CD4-positive, alpha-beta T cell (primary cell): ENCODE measurements at places on chromosomes 1 and 21.

DNA sequence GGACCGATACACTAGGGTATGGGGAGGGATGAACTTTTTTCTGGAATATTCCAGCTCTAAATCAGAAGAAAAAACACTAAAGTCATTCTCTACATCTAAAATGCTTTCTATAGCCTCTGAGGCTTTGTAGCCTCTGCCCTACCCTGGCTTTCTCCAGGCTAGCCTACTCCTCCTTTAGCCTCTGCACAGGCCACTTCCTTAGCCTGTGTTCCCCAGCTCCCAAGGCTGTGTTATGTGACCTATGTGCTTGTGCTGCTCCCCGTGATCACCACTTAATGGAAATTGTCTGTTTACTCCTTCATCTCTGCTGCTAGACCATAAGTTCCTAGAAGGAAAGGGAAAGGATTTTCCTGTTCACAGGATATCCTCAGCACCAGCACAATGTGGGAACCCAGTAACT, 92.8 kb downstream of the SEC16B start:
- no peaks in the 10 kb centered on the region for H3K36me3 ChIP-seq
- H3K4me3 ChIP-seq = no peak overlapping the region
- no peaks in the 10 kb centered on the region for H3K27me3 ChIP-seq
- no peaks in the 10 kb centered on the region for H3K4me1 ChIP-seq
- H3K27ac ChIP-seq = no peak overlapping the region
- no peak for DNase-seq

DNA sequence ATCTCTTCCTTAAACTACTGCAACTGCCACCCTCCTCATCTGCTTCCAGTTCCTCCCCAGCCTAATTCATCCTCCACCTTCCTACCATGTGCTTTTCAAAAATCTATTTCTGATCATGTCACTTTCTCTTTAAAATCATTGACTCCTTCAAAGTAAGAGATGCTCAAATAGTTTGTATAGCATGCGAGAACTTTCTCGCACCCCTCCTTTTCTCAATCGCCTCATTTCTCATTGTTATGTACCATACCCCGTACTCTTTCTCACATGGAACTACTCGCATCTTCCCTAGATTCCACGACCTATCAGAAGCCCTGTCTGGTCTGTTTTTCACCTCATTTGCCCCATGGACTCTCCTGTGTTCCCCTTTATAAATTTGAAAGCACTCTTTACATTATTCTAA, 238.2 kb downstream of the NRIP1 start:
- no peak for DNase-seq
- H3K27me3 ChIP-seq = no peaks in the 10 kb centered on the region
- no peaks in the 10 kb centered on the region for H3K36me3 ChIP-seq
- no peak overlapping the region for H3K27ac ChIP-seq

- no peaks in the 10 kb centered on the region for H3K27me3 ChIP-seq
- H3K27ac ChIP-seq = no peak overlapping the region
Observed at GRCh38 chr21:34196996-34197395, 123.6 kb downstream of the MRPS6 start.

DNA sequence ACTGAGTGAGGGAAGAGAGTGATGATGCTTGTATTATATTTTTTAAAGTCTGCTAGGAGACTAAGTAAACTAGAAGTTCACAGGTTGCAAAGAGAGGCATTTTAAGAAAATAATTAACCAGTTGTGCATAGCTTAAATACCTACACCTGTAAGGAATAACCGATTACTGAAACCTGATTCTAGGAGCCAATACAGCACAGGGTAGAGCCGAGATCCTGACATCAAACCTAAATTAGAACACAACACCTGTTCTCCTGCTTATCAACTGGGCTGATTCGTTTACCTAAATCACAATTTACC, 54.8 kb downstream of the EPRS1 start:
- H3K4me1 ChIP-seq = no peaks in the 10 kb centered on the region
- H3K4me3 ChIP-seq = no peak overlapping the region
- no peaks in the 10 kb centered on the region for H3K27me3 ChIP-seq
- H3K27ac ChIP-seq = no peak overlapping the region

- H3K27ac ChIP-seq = no peak overlapping the region
- H3K36me3 ChIP-seq = no peaks in the 10 kb centered on the region
- no peak overlapping the region for H3K4me3 ChIP-seq
- no peaks in the 10 kb centered on the region for H3K27me3 ChIP-seq
- peaks cover 15% of the 10 kb centered on the region for H3K4me1 ChIP-seq
- DNase-seq = no peak
Observed at GRCh38 chr1:205375835-205376545, 19.3 kb upstream of the KLHDC8A start.

GRCh38 chr1:64004451-64005025, 198.9 kb upstream of the UBE2U start:
- no peaks in the 10 kb centered on the region for H3K36me3 ChIP-seq
- H3K4me1 ChIP-seq = no peaks in the 10 kb centered on the region
- H3K4me3 ChIP-seq = no peak overlapping the region
- no peaks in the 10 kb centered on the region for H3K27me3 ChIP-seq

- H3K4me1 ChIP-seq = no peaks in the 10 kb centered on the region
- no peak overlapping the region for H3K4me3 ChIP-seq
- H3K27me3 ChIP-seq = no peaks in the 10 kb centered on the region
- no peak overlapping the region for H3K27ac ChIP-seq
Observed at GRCh38 chr1:217062586-217062985, 339.4 kb upstream of the ESRRG start.

GRCh38 chr21:17536381-17536780, 23.5 kb downstream of the CXADR start:
- no peak overlapping the region for H3K4me3 ChIP-seq
- H3K4me1 ChIP-seq = no peaks in the 10 kb centered on the region
- no peak for DNase-seq
- H3K27me3 ChIP-seq = no peaks in the 10 kb centered on the region

GRCh38 chr1:231523816-231524215, 4.7 kb upstream of the TSNAX start:
- H3K27me3 ChIP-seq = no peaks in the 10 kb centered on the region
- H3K27ac ChIP-seq = no peak overlapping the region
- no peak overlapping the region for H3K4me3 ChIP-seq

DNA sequence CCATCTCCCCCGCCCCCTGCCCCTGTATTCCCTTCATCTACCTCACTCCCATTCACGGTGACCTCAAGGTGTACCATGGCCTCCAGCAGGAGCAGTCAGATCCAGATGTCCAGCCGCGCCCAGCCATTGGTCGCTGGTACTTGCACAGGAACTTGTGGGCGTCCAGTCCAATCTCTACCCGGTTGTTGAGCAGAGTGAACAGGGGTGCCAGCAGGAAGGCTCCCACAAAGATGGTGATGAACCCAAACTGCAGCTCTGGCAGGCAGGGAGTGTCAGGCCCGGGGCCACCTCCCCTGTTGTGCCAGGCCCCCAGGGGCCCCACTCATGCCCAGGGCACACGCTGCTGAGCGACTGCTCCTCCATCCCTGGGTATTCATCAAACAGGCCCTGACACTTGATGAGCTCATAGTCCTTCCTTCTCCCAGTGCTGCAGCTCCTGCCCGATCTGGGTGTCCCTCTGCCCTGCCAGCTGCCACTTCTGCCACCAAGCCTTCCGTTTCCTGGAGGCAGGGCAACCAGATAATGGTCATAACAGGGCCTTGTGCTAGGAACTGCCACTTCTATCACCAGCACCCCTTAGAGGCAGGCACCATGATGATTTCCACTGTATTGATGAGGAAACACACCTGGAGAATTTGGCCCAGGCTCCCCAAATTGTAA, 5.7 kb upstream of the ARHGEF19 start:
- DNase-seq = no peak
- no peaks in the 10 kb centered on the region for H3K36me3 ChIP-seq
- no peaks in the 10 kb centered on the region for H3K27me3 ChIP-seq

DNA sequence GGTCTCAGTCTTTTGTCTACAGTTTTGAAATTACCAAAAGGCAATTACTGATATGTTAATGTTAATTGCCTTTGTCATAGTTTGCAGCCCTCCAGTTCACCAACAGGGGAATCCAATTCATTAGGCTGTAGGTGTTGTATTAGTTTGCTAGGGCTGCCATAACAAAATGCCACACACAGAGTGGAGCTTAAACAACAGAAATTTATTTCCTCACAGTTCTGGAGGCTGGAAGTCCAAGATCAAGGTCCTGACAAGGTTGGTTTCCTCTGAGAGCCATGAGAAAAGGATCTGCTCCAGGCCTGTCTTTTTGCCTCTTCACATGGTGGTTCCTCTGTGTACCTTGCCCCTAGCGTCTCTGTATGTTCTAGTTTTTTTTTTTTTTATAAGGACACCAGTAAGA, 1.3 kb downstream of the RTCA start:
- no peaks in the 10 kb centered on the region for H3K27me3 ChIP-seq
- no peak for DNase-seq

DNA sequence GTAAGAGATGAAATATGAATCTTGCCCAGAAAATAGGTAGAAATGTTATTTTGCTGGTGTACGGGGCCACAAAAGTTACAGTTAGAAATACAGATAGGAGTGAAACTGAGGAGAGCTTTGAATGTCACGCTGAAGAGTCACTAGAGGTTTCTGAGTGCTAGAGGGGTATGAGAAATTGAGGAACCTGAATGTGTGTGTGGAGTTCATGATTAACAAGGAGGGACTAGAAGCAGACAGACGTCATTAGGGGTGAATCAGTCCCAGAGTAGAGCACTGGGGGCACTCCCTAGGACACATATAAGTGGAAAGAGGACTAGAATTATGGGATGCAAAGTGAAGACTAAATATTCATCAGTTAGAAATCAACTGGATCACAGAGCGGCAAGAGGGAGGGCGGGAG, 188.9 kb upstream of the MAP1LC3C start:
- H3K4me3 ChIP-seq = no peak overlapping the region
- H3K4me1 ChIP-seq = no peaks in the 10 kb centered on the region
- H3K27ac ChIP-seq = no peak overlapping the region

DNA sequence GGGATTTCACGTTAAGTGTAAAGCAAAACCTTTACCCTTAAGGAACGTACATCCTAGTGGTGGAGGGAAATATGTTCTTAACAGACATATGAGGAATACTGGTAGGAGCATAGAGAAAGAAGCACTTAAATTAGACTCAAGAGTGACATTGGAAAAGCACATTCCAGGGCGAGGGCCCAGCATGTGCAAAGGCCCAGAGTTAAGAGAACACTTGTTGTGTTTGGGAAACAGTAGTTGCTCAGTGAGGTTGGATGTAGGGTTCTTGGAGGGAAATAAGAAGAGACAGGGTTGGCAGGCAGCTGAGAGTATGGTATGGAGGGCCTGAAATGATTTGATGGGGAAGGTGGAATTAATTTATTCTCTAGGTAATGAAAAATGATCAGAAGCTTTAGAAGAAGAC, 115.5 kb downstream of the CNIH3 start:
- no peak overlapping the region for H3K4me3 ChIP-seq
- no peaks in the 10 kb centered on the region for H3K27me3 ChIP-seq
- H3K4me1 ChIP-seq = peaks cover 12% of the 10 kb centered on the region
- DNase-seq = no peak
- H3K36me3 ChIP-seq = no peaks in the 10 kb centered on the region

DNA sequence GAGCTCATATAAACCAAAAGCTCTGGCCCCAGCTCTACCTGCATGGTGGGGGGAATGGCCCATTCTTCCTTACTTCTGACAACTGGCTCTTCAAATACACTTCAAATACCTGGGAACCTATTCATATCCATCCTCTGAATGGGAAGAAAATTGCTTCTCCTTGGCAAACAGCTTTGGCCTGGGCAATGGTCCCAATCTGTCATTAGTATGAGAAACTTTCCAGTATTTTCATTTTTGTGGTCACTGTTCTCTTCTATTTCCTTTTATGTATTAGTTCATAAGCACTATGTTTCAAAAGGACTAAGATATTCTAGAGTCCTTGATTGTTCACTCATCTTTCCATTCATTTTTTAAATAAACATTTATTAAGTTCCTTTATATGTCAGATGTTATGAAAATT, 5.2 kb upstream of the HSD3B2 start:
- no peak overlapping the region for H3K4me3 ChIP-seq
- no peak for DNase-seq
- no peaks in the 10 kb centered on the region for H3K36me3 ChIP-seq
- no peaks in the 10 kb centered on the region for H3K4me1 ChIP-seq

GRCh38 chr1:234484991-234485739, 6.2 kb upstream of the TARBP1 start:
- H3K4me3 ChIP-seq = no peak overlapping the region
- H3K4me1 ChIP-seq = peaks cover 11% of the 10 kb centered on the region
- H3K27me3 ChIP-seq = no peaks in the 10 kb centered on the region
- DNase-seq = no peak
- H3K27ac ChIP-seq = no peak overlapping the region
- no peaks in the 10 kb centered on the region for H3K36me3 ChIP-seq

GRCh38 chr1:37765916-37766664, 1.2 kb upstream of the EPHA10 start:
- no peaks in the 10 kb centered on the region for H3K36me3 ChIP-seq
- H3K4me3 ChIP-seq = no peak overlapping the region
- H3K27me3 ChIP-seq = peaks cover 66% of the 10 kb centered on the region
- H3K27ac ChIP-seq = no peak overlapping the region
- no peak for DNase-seq

DNA sequence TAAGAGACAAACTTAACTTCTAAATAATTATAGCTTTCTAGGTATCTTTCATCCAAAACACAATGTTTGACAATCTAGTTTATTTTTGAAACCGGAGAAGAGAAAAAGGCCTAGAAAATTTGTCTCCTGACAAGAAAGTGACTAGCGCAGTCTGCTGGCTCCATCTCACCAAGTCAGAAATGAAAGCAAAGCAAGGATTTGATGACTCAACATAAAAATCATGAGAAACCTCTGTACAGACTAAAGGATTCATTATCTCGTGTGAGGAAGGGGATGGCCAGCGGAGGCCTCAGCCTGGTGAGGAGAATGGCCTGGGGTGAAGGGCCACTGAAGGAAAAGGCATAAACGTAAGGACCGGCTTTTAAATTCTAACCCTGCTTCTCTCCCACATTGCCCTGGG, 20.0 kb upstream of the TSNAX start:
- no peaks in the 10 kb centered on the region for H3K36me3 ChIP-seq
- H3K4me3 ChIP-seq = no peak overlapping the region
- DNase-seq = no peak
- H3K27ac ChIP-seq = no peak overlapping the region
- no peaks in the 10 kb centered on the region for H3K27me3 ChIP-seq
- no peaks in the 10 kb centered on the region for H3K4me1 ChIP-seq
